ENCODE measurements at places on chromosomes 1 and 21.

GRCh38 chr1:67110352-67110751 is 24.4 kb downstream of the C1orf141 start:
- no peak for DNase-seq

DNA sequence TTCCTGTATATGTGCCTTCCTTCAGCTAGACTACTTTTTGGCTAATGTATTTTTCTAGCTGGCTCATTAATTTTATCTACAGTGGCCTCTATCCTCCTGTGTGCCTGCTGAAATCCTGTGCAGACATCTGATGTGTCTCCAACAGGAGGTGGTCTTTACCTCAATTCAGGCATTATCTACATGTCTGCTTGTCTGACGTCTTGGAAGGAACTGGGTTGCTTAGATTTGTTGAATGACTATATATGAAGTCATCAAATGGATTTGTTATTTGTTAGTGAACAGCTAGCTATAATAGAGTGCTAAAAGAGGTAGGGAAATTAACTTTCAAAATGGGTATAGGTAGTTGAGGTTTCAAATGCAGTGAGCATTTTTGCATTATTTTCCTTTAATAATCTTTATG is 6.7 kb downstream of the RPL5 start:
- DNase-seq, result no peak

DNA sequence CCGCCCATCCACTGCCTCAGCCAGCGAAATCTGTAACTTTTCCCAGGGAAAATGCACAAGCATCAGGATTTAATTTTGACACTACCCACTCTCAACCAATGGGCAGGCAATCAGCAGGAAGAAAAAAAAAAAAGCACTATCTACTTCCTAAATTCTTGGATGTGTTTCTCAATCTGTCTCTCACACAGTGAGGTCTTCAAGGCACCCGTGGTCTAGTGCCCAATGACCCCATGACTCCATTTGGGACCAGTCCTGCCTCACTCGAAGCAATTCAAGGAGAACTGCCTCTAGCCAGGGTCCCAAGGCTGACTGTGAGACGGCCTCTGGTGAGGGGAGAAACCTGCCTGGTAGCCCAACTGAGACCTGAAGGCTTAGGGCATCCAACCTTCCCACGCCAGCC is 35.9 kb downstream of the CSF1 start:
- no peak for DNase-seq

GRCh38 chr1:38329644-38330043 is 283.1 kb upstream of the POU3F1 start:
- no peak for DNase-seq

Measured in activated T-cell treated with anti-CD3 and anti-CD28 coated beads, Interleukin-2, amount 50 U/mL, for 24 hours (primary cell).